ENCODE measurements at places on chromosomes 6 and 20.
A peak's percentile ranks its signal among the peaks of the same experiment; 100 is the strongest.

- no peak for DNase-seq
These were observed 242.6 kb downstream of the SMOC2 start for GRCh38 chr6:168683621-168684020.

DNA sequence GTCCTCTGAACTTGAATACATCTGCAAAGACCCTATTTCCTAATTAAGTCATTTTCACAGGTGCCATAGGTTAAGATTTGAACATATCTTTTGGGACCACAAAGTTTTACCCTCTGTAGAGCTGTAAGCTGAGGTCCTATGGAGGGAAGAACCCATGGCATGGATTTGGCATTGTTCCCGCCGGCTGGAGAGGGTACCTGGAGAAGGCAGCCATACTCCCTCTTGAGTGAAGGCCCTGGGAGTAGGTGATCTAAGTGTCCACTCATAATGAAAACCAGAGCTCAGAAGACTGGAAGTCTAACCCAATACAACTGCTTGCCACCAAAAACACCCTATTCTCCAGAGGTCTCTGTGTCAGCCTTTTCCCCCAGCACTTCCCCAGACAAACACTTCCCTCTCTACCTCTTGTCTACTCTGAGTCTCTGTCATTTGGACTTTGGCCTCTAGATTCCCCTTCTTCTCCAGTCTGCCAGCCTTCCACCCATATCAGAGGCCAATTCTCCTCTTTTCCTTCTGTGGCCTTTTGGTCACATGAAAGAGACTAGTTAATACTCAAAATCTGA, 363.9 kb downstream of the MAFB start:
- DNase-seq, result no peak

DNA sequence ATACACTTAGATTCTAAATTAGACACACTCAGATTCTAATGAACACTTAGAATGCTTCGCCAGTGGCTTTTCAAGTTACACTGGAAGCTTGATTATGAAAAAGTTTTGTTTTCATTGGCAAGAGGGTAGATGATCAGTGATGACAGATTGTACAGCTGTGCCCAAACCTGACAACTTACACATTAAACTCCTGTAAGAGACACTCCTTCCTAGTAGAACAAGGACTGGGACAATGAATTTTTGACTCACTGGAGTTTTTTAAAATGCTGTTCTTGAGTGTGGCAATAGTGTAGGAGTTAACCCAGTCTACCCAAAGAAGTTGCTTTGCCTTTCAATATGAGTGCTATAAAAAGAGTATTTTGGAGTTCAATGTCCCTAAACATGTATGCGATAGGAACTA, 140.8 kb downstream of the SLC16A10 start:
- no peak for DNase-seq

- DNase-seq, result no peak
These were observed 560.8 kb upstream of the IMPG1 start for GRCh38 chr6:76633259-76633658.

- no peak for DNase-seq
These were observed 841.4 kb upstream of the MAP3K7 start for GRCh38 chr6:91428296-91428695.

- no peak for DNase-seq
These were observed 6.8 kb downstream of the PROKR2 start for GRCh38 chr20:5309971-5310370.

- DNase-seq, result no peak
These were observed 63.8 kb upstream of the BMP2 start for GRCh38 chr20:6703656-6704055.

DNA sequence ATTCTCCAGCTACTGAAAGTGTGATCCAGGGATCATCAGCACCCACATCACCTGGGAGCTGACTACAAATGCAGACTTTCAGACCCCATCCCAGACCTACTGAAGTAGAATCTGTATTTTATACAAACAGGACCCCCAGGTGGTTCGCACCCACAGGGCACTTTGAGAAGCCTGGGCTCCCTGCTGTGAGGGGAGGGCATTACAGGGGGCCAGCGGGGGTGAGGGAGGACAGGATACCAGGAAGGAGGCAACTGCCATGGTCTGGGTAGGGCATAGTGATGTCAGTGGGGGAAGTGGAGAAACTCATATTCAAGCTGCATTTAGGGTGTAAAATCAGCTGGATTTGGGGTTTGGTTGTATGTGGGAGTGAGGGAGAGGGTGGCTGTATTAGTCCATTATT, 2.0 kb upstream of the ADA start:
- DNase-seq, result no peak

DNA sequence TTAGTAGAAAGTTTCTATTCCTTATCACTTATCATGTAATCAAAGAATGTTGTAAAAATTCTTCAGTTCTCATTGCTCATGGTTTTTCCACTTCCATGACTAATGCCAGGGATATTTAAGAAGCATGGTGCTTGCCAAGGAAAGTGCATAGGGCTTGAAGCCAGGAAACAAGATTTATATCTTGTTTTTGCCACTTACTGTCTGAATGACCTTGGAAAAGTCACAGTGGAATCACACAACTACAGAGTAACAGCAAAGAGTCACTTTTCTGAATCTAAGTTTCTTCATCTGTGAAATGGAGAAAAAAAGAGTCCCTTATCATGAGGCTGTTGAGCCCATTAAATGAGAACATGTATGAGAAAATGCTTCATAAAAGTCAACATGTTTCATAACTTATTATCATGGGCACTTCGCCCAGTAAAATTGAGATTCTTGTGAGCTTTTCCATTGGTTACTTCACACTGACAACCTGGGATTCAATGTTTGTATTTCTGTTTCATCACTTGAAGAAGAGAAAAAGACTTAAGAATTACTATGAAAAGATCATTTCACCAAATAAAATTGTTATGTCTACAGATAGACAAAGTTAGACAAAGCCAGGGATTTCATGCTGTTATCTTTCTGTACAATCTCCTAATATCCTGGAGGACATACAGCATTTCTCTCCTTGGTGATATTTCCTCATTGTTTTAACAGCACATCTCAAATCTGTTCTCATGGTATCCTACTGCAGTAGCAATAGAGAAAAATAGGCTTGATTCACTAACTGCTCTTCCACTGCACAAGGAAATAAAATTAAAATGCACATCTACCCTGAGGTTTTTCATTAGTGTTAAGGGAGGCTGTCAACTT, 7.6 kb upstream of the BMP5 start:
- DNase-seq, result peak; percentile 42

DNA sequence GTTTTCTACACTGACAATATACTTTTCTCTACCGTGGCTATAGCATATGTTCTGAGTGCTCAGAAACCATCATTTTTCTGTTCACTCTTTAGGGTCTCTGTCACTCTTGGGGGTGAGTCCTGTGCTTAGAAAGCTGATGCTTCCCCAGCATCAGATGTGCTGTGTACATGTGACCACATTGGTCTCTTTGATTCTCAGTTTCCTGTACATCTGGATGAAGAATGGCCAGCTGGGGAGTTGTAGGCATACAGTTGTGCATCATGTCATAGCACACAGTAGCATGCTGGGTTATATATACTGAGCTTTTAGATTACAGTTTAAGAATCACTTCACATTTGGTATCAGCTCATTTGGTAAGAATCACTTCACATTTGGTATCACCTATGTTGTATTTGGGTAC, 238.6 kb upstream of the PREP start:
- no peak for DNase-seq

DNA sequence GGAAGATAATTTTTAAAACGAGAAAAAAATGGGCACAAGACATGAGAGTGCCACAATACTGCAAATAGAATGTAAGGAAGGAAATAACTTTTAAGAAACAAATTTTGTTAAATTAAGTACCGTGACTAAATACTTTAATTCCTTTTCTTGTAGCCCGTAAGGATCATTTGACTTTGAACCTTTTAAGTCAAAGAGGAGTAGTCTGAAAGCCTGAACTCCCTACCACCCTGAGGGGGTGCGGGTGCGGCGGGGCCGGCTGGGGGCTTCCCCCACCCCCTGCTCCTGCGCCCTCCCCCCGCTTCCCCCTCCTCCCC, 231 bp upstream of the PHACTR2 start:
- no peak for DNase-seq

DNA sequence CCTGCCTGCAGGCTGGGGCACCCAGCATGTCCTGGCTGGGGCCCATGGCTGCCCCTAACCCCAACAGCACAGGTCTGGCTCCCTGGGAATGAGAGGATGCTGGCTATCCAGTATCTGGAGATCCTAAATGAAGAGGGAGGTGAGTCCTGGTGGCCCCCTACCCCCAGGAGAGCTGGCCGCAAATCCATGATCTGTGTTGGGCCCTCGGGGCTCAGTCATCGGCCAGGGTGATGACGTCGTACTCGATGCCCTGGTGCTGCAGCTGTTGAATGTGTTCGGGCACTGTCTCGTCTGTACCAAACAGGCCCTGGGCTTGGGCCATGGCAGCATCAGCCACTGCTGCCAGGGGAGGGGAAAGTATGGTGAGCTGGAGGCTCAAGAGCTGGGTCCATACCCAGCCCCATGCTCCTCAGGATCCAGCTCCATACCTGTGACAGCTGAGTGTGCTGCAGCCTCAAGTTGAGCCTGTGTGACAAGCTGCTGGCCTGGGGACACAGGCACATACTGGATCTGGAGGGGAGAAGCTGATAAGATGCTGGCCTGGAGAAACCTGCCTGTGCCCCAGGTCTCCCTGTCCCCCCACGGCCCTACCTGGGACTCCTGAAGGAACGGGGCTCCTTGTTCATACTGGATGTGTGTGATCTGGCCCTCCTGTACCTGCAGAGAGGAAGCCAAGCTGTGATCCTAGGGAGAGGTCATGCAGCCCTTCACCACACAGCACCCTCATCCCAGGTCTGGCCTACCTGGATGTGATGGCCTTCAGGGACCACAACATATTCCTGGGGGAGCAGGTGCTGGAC, 14.5 kb downstream of the PCIF1 start:
- DNase-seq, result no peak
